IPS DF 6.9 (cell line): ENCODE measurements at places on chromosomes 4 and X.
A peak's percentile ranks its signal among the peaks of the same experiment; 100 is the strongest.

- H3K4me1 ChIP-seq = no peaks in the 10 kb centered on the region
- H3K27ac ChIP-seq = no peak overlapping the region
- H3K36me3 ChIP-seq = no peaks in the 10 kb centered on the region
- no peaks in the 10 kb centered on the region for H3K27me3 ChIP-seq
- H3K4me3 ChIP-seq = no peak overlapping the region
- DNase-seq = no peak
These were observed 411.2 kb downstream of the TLL1 start for GRCh38 chr4:166284221-166284620.

DNA sequence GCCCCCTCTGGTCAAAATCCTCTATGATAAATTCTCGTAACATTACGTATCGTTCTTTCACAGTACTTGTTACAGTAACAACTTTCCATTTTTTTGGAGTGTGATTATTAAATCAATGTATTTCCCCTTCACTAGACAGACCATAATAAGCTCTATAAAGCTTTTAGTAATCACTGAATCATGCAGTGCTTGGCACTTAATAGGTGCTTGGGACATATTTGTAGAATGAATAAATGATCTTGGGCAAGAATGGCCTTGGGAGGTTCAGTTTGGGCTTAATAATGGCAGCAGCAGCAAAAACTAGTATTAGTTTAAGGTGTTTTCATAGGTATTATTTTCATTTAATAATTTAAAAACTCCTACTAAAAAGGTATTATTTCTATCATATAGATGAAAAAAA, 33.4 kb upstream of the SFRP2 start:
- H3K4me1 ChIP-seq = no peaks in the 10 kb centered on the region
- no peak overlapping the region for H3K4me3 ChIP-seq
- no peak for DNase-seq
- no peak overlapping the region for H3K27ac ChIP-seq

GRCh38 chr4:113109106-113109718, 59.8 kb downstream of the ANK2 start:
- H3K4me1 ChIP-seq = no peaks in the 10 kb centered on the region
- no peaks in the 10 kb centered on the region for H3K27me3 ChIP-seq
- no peak for DNase-seq
- H3K4me3 ChIP-seq = no peak overlapping the region
- H3K27ac ChIP-seq = no peak overlapping the region
- H3K36me3 ChIP-seq = no peaks in the 10 kb centered on the region

DNA sequence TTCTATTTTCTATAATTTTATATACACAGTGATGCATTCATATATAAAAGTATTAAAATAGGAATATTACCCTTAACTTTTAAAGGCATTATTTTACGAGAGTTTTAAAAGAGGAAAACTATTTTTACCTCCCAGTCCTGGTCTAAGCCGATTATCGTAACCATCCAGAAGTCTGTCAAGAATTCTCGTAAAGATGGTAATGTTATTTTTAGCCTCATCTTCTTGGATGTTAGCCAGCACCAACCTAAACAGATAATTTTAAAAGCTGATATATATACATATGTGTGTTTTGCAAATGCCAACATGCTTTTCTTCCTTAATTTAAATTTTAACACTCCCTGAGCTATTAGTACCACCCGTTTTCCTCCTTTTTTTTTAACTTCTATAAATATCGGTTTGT, 4.0 kb downstream of the GABRA2 start:
- H3K4me1 ChIP-seq = no peaks in the 10 kb centered on the region
- H3K27ac ChIP-seq = no peak overlapping the region
- H3K27me3 ChIP-seq = no peaks in the 10 kb centered on the region; the same call in 1 of the 2 replicates
- H3K4me3 ChIP-seq = no peak overlapping the region
- no peak for DNase-seq

- H3K27me3 ChIP-seq = no peaks in the 10 kb centered on the region
- H3K36me3 ChIP-seq = no peaks in the 10 kb centered on the region
- DNase-seq = no peak
- H3K4me1 ChIP-seq = no peaks in the 10 kb centered on the region
These were observed 19.6 kb downstream of the FUNDC2 start for GRCh38 chrX:155046129-155046810.

- H3K27ac ChIP-seq = no peak overlapping the region
- no peaks in the 10 kb centered on the region for H3K27me3 ChIP-seq
- peaks cover 4% of the 10 kb centered on the region; the same call in 1 of the 2 replicates for H3K36me3 ChIP-seq
These were observed 15.1 kb downstream of the TAF9B start for GRCh38 chrX:78124307-78124706.

- H3K4me1 ChIP-seq = no peaks in the 10 kb centered on the region
- H3K27me3 ChIP-seq = no peaks in the 10 kb centered on the region
- no peaks in the 10 kb centered on the region for H3K36me3 ChIP-seq
- H3K4me3 ChIP-seq = peak overlapping the region; percentile 88; the same call in 1 of the 2 replicates
These were observed 378 bp upstream of the RPS6KA6 start for GRCh38 chrX:84188320-84188834.
